CD4-positive, alpha-beta T cell treated with Interleukin-4 for 1 hour (primary cell): ENCODE measurements at places on chromosomes 1 and 21.

DNA sequence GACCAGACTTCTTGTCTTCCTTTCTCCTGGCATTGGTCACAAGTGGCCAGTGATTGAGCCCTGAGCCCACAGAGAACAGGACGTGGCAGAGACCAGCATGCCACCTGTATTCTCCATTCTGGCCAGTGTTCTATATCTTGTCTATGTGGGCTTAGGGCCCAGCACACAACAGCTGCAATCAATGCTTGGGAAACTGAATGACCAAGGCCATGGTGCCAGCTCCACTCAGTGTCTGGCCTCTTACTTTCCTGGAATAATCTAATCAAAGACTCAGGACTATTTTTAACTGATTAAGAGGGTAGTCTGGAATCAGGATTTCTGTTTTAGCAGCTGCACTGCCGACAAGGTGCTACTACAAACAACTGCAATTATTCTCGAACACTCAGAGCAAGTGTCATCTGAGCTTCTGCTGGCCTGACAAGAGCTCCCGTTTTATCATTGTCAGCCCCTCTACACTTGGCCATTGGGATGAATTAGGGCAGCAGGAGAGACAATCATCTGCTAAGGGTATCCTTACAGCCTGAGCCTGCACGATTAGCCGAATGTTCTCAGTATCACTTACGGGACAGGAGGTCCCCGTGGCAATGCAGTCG, 74.4 kb upstream of the GRIK3 start:
- no peak for DNase-seq

- DNase-seq: no peak
Observed at GRCh38 chr21:44612669-44613229, 870 bp downstream of the KRTAP10-8 start.

DNA sequence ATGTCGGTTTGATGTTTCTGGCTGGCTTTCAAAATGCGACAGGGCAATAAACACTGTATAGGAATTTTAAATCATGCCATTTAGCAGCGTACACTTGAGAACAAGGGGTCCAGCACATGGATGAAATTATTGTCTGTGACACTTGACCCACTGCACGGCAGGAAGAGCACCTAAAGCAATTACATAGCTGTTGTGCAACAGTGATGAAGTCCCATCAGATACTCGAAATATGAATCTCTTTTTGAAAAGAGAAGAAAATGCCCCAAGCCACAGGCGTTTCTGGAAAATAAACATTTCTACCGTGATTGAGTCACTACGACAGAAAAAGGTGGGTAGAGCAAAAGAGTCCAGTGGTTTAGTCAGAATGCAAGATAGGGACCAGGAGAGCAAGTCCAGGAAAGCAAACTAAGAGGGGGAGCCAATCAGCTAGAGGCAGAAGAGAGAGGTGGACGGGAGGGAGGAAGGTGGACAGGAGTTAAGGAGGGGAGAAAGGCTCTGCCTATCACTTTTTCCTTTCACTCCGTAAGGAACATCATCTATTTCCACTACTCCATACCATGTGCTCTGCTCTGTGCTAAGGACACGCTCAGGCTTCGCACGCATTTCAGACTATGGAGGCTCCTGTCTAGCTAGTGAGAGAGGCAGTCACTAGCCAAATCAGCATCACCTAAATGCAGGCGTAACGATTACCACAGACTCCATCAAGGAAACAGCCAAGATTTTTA, 6.4 kb downstream of the DSCAM start:
- DNase-seq: no peak

GRCh38 chr1:233794863-233795262, 109.6 kb upstream of the SLC35F3 start:
- DNase-seq: no peak

- DNase-seq: no peak
Observed at GRCh38 chr1:109304226-109304920, 2.4 kb downstream of the MYBPHL start.

GRCh38 chr1:16402742-16403141, 34.5 kb downstream of the SPATA21 start:
- DNase-seq: no peak

DNA sequence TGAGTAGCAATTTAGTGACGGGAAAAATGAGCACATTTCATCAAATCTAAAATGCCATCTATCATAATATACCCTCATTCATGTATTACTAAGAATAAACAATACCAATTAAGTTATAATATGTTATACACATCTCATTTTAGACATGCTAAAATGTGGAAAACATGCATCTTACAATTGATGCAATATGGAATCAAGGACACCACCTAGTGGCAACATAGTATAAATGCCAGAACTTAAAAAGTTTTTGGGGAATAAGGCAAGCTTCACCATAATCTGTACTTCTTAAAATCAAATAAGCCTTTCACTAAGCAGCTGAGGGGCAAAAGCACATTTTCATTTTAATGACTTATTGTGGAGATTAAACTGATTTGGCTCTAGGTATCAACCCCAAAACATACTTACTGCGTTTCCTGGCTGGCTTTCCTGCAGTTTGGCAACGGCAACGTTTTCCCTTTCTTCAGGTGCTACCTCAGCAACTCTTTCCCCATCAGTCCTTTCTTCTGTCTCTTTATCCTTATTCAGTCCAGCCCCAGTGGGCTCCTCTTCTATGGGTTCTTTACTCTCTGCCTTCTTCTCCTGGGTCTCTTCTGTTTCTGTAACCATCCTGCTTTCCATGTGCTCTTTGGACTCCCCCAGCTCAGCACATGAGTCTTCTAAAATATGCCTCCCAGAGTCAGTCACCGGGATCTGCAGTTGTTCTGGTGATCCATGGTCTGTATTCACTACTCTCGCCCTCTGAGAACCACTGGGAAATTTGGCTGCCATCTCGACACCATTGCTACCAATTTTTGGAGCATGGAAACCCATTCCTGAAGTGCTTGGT, 11.4 kb downstream of the SDE2 start:
- DNase-seq: peak; percentile 65

DNA sequence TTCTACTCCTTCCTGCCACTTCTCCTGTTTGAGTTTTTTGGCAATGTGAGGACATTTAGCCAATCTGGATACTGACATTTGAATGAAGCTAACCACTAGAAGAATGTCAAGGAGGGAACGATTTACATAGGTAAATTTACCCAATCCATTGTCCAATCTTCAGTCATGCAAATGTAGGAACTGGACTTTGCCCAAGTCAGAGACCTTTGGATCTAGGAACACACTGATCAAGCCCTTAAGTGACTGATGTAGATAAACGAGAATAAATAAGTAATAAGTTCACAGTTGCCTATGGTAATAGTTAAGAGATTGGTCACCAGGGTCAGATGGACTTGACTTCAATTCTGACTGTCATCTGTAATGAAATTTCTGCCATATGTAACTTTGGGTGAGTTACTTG, 177.6 kb downstream of the FGGY start:
- DNase-seq: no peak

- peak; percentile 49 for DNase-seq
Observed at GRCh38 chr1:89200663-89201062, 1.9 kb upstream of the GBP4 start.

GRCh38 chr1:230808281-230808872, 59.9 kb downstream of the C1orf198 start:
- no peak for DNase-seq

- DNase-seq: no peak
Observed at GRCh38 chr1:231836227-231836893, 209.8 kb downstream of the DISC1 start.

DNA sequence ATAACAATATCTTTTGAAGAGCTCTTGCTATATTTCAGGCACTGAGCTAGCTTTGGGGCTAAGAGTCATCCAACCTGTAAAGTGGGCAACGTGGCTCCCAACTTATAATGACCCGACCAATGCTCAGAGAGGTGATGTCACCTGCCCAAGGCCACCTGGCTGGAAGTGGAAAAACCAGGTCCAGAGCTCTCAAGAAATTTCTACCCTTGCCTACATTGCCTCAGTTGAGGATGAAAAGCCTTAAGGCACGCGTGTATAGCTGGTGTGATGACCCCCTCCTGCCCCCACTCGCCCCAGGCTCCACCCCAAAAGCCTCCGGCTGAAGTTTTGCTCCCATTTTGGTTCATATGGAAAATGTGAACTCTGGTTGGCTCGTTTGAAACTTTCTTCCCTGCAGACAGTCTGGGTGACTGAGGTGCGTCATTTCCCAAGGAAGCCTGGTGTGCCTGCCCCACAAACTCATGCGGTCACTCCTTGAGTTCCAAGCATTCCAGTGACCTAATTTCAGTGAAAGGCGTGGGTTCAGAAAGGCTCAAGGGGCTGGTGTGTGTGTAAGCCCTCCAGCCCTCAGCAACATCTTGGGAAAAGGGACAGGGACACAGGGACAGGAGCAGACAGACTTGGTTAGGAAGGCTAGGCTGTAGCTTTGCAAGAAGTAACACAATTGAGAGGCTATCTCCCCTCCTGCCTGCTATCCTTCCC, 20.5 kb downstream of the HTR1D start:
- DNase-seq: no peak

DNA sequence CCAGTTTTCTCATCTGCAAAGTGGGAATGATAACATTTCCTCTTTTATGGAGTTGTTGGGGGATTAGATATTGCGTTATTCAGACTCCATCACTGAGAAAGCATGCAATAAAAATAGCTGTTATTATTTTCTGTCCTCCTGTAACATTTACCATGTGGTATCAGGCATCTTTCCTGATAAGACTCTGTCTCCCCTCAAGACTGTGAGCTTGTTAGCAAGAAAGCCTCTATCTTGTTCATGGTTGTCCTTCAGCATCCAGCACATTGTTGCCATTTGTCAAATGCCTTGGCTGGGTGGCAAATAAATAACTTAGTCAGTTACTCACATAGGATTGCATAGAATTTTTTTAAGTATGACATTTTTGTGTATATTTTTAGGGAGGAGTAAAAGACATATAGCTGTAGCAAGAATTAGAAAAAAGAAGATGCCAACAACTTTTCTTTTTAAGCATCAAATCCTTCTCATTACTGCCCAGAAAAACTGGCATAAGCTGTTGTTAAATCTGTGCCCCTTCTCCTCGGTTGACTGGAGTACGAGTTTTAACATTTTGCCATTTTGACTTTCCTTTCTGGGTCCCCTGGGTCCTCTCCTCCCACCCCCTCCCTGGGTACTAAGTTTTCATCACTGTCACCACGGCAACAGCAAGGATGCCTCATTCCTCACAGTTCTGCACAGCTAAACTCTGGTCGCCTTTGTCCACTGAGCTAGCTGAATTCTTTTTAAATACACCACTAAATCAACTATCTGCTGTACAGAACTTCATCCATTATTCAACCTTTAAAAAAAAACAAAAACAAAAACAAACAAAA, 1.0 kb upstream of the JAM2 start:
- DNase-seq: no peak

DNA sequence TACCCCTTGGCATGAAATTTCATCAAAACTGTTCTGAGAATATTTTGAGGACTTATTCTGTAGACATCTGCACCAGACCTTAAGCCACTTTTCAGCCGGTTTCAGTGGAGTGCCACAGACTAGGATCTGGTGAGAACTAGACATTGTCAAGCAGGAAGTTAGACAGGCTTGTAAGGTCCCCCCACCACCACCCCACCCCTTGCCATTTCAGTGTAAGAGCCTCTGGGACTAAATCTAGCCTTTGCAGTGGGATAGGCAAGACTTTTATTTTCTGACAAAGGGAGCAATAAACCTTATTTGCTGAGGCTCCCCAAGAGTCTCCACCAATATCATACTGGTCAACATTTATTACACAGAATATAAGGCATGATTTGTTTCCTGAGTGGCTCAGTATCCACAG, 77.9 kb upstream of the EXO1 start:
- no peak for DNase-seq

GRCh38 chr1:84620720-84621313, 46.6 kb upstream of the CTBS start:
- peak; percentile 78 for DNase-seq

- DNase-seq: peak; percentile 49
Observed at GRCh38 chr1:153677718-153678518, 570 bp upstream of the NPR1 start.

- DNase-seq: no peak
Observed at GRCh38 chr1:81412954-81413353, 387.8 kb upstream of the ADGRL2 start.

DNA sequence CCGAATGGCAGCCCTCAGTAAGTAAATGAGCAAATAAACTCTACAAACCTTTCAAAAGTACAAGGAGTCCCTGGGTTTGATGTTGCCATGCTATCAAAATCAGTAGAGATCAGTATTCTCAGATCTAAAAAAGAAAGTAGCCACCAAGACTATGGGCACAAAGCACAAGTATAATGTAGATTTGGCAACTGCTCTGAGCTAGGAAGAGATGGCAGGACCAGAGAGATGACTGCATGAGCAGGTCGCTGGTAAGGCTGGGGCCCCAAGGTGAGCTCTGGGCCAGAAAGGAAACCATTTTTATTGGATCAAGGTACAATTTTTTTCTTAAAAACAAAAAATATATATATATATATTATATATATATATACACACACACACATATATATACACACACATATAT, 3.1 kb upstream of the ADORA3 start:
- DNase-seq: no peak

- DNase-seq: no peak
Observed at GRCh38 chr1:115082949-115083348, 6.4 kb downstream of the TSPAN2 start.

GRCh38 chr1:8914466-8914865, 31.2 kb upstream of the CA6 start:
- DNase-seq: no peak

GRCh38 chr1:53187401-53187800, 9.2 kb upstream of the CPT2 start:
- DNase-seq: no peak

DNA sequence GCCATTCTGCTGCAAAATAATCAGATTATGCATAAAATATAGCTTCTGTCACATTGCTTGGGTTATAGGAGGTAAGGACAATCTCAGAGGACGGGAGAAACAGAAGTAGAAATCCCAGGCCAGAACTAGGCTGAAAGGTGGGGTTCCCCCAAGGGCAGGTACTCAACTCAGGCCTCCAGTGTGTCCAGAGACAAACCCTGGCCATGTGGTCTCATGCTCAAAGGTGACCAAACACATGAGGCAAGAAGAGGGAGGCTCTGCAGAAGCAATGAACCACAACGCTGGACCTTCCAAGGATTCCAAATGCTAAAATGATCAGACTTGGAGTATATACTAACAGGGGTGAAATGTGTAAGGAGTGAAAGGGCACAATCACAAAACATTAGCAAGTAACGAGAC, 103.8 kb downstream of the DMRTB1 start:
- DNase-seq: no peak

DNA sequence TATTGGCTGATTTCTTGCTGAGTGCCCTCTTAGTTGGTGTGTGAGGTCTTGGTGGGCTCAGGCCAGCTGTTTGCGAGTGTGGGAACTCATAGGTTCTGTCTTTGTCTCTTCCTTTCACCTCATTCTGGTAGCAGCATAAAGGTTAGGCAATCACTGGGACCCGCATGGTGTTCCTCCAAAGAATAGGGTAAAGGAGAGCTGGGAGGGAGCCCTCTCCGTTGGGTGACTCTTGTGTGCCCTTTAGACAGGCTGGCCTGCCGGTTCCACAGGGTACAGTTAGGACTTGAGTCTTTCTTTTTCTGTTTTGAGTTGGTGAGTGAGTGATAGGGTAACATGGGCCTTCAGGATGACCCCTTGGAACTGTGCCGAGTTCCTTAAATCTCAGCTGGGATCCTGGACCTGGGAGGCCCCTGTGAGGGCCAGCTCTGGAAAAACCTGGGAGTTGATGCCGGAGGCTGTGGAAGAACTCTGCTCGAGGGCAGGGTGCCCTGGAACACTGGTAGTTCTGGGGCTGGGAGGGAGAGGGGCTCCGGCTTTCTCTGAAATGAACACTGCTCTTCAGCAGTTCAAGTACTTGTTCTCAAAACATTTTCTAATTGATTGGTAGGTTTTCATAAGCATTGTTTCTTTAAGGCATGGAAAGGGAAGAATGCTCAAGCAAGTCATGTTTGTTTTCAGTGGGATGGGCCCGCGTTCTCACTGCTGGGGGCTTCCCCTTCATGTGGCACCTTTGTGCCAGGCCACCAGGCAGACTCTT, 2.1 kb upstream of the THAP3 start:
- no peak for DNase-seq
